ENCODE measurements at places on chromosomes 4 and X. TPM values are rescaled to one million over a fixed set of nuclear protein-coding genes. Genes with fewer than 3 reads are reported as not detected.
A peak's percentile ranks its signal among the peaks of the same experiment; 100 is the strongest.

DNA sequence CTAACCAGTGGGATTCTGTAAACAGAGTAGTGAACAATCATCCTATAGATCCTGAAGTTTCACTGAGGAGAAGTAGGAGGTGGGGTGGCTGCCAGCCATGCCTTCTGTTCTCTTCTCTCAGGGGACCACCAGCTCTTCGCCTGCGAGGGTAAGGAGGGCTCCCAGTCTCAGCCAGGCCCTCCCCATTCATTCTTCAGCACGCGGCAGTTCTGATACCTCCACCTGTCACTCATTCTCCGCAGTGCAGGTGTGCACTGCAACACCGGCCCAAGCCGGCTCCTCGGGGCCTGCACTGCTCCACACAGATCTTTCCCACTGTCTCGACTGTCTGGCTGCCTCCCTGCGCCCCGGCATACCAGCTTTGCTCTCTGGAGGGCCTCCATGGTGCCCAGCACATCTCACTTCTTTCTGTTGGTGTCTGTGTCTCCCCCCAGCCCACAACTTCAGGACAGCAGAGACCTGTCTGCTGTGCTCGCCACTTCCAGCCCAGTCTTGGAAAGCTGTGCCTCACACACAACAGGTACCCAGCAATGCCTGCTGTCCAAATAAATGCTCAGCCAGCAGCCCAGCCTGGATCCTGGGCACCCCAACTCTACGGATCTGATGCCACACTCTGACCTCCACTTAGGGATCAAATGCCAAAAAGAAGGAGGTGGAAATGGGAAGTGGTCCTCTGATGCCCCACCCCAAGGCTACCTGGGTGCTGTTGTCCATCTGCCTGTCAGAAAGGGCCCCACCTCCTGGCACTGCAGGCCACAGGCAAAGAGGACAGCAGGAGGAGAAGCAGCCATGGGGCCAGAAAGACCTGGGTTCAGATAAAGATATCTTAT lies 29.0 kb downstream of the ACOX3 start:
- peaks cover 28% of the 10 kb centered on the region for H3K36me3 ChIP-seq
- no peak for DNase-seq
- H3K27me3 ChIP-seq = no peaks in the 10 kb centered on the region
- peaks cover 22% of the 10 kb centered on the region for H3K4me1 ChIP-seq
- H3K4me3 ChIP-seq = no peak overlapping the region
- no peak overlapping the region for H3K27ac ChIP-seq

Gene GPRIN3
- total RNA-seq = 11.8 TPM

DNA sequence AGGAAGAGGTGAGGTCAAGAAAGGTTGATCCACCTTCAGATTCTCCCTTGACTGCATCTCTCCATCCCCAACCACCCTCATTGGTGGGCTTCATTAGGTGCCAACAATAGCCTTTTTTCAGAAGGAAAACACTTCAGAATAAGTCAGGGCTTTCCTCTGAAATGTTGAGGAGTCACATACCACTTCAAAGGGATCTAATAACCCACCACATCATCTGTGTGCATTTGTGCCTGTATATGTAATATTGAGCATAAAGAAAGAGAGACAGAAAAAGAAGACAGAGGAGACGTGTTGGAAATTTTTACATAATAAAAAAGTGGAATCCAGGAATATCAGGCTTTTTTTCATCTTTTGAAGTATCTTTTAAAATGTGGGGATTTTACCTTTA lies 209.1 kb upstream of the SLC7A11 start:
- no peak overlapping the region for H3K4me3 ChIP-seq
- no peaks in the 10 kb centered on the region for H3K36me3 ChIP-seq
- H3K27me3 ChIP-seq = peaks cover 1% of the 10 kb centered on the region
- no peaks in the 10 kb centered on the region for H3K4me1 ChIP-seq
- no peak for DNase-seq

GRCh38 chr4:66946761-66947160 lies 598.5 kb downstream of the CENPC start:
- no peaks in the 10 kb centered on the region for H3K27me3 ChIP-seq
- H3K27ac ChIP-seq = no peak overlapping the region
- H3K4me3 ChIP-seq = no peak overlapping the region
- no peak for DNase-seq

- no peaks in the 10 kb centered on the region for H3K36me3 ChIP-seq
These were observed 5.2 kb downstream of the APLN start for GRCh38 chrX:129649268-129650182.

DNA sequence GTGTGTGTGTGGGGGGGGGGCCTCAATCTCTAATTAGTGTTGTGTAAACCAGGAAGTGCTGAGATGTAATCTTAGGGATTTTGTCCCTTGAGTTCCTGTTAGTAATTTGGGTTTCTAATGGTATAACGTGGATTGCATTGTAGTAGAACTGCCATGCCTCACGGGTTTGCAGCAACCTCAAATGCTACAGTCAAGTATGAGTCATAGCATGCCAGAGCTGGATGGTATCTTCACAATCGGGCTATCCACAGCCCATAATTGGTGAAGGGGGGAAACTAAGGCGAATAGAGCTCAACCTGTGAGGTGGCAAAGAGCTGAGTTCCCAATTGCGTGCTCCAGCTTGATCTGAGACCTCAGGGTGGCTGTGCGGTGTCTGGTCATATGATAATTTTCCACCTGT lies 2.2 kb upstream of the FMR1NB start:
- no peak overlapping the region for H3K4me3 ChIP-seq
- H3K4me1 ChIP-seq = no peaks in the 10 kb centered on the region
- H3K27ac ChIP-seq = no peak overlapping the region
- H3K27me3 ChIP-seq = no peaks in the 10 kb centered on the region

Gene DRD5
- not detected for total RNA-seq

Gene MGAT4D
- total RNA-seq = not detected

DNA sequence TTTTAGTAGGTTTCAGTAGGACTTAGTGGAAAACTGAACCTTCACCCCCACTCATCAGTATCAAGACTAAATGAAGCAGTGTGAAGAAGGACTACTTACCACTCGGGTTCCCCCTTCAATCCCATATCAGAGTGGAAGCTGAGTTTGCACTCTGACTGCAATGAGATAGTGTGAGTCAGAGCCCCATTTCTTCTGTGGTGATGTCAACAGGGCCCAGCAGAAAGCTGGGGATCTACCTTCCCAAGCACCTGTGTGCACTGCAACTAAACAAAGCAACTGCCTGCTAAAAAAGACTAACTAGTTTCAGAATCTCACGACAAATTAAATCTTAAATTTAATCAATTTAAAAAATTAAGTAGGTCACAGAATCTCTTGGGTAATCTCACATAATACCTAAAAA lies 1837.0 kb upstream of the PCDH7 start:
- H3K27ac ChIP-seq = no peak overlapping the region
- H3K4me1 ChIP-seq = no peaks in the 10 kb centered on the region
- H3K27me3 ChIP-seq = no peaks in the 10 kb centered on the region
- H3K36me3 ChIP-seq = no peaks in the 10 kb centered on the region
- DNase-seq = no peak
- H3K4me3 ChIP-seq = no peak overlapping the region

DNA sequence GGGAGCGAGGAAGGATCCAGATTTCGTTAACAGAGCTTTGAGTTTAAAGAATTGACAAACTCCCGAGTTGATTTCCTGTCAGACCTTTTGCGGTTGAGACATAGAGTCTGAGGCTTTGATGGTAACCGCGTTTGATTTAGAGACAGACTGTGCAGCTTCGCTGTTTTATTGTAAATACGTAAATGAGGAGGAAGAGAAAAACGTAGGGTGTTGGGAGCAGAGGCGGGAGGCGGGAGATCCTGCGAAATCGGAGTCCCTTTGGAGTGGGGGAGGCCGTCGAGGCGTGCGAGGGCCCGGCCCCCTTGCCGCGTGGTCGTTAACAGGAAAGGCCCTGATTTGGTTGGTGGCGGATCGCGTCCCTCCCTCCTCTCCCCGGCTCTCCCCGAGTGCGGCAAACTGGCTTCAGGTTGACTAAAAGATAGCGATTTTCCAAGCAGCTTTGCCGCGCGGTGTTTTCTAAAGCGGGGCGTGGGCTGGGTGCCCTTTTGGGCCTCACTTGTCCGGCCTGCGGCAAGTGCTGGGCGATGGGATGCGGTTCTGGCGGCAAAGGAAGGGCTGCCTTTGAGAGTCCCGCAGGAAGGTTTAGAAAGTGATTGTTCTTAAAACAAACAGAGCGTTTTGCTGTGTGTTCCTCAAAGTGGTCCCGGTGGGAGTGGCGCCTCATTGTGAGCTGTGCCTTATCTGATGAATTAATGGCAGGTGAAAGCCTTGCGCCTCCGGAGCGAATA lies 857 bp downstream of the SCML1 start:
- H3K4me1 ChIP-seq = peaks cover 38% of the 10 kb centered on the region
- DNase-seq = peak; percentile 55
- no peaks in the 10 kb centered on the region for H3K36me3 ChIP-seq
- peak overlapping the region; percentile 76 for H3K4me3 ChIP-seq
- no peaks in the 10 kb centered on the region for H3K27me3 ChIP-seq

Gene NUDT6
- 5.7 TPM for total RNA-seq
